Stimulated activated CD8-positive, alpha-beta memory T cell treated with anti-CD3 and anti-CD28 coated beads, Interleukin-2, amount 100 ng/mL, for 1 hour (primary cell): ENCODE measurements at places on chromosomes 12 and 14.

DNA sequence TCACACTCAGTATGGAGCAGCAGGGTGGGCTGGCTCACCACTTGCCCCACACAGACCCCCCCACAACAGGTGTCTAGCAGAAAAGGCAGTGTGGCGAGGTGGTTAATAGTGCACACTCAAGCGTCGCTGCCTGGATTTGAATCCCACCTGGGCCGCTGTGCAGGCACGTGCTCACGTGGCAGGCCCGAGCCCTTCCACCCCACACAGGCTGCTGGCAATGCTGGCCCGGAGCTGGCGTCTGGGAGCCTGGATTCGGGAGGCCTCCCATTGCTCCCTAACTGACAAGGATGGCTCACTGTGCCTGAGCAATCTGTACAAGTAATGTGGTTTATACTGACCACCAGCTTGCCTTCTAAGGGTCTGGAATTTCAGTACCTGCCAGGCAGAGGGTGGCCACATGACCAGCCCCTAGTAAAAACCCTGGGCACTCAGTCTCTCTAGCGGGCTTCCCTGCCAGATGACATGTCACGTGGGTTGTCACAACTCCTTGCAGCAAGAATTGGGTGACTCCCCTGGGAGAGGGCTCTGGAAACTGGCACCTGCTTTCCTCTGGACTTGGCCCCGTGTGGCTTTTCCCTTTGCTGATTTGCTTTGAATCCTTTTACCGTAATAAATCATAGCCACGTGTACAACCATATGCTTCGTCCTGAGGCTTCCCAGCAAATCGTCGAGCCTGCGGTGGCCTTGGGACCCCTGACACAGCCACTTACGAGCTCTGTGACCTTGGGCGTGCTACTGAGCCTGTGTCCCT is 72.8 kb downstream of the SCARB1 start:
- DNase-seq: no peak

- DNase-seq: no peak
Observed at GRCh38 chr14:104939666-104940410, 15.2 kb downstream of the PLD4 start.

DNA sequence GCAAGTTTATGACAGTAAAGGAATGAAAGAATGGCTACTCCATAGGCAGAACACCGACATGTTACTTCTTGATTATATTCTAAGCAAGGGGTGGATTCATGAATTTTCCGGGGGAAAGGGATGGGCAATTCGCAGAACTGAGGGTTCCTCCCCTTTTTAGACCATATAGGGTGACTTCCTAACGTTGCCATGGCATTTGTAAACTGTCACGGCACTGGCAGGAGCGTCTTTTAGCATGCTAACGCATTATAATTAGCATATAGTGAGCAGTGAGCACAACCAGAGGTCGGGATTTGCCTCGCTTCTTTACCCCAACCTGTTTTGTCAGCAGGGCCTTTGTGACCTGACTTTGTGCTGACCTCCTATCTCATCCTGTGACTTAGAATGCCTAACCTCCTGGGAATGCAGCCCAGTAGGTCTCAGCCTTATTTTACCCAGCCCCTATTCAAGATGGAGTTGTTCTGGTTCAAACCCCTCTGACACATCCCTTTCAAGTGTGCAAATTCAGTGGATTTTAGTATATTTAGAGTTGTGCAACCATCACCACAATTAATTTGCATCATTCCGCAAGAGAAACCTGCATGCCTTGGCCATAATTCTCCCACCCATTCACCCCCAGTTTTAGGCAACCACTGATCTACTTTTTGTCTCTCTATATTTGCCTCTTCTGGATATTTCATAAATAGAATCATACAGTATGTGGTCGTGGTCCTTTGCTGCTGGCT is 27.4 kb downstream of the PALS1 start:
- no peak for DNase-seq

DNA sequence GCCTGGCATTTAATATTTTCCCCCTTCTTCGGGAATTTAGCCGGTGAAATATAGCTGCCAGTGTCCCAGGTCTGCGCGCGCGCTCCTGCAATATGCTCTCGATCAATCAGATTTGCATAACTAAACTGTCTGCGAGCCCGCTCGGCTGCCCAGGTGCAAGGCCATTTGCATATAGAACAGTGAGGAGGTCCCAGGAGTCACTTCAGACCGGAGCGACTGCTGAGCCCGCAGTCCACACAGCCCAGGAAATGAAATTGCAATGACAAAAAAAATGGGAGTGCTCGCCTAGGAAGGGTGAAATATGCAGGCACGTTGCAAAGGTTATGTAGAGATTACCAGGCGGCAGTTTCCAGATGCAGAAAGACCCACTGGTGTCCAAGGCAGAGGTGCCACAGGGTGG is 228.5 kb downstream of the VRK1 start:
- no peak for DNase-seq

- DNase-seq: no peak
Observed at GRCh38 chr12:10409392-10409791, at the start of gene KLRC4. TSS of gene KLRC4 (minus strand) at chr12:10409757. CDS start at chr12:10409575, 182 bp downstream.

DNA sequence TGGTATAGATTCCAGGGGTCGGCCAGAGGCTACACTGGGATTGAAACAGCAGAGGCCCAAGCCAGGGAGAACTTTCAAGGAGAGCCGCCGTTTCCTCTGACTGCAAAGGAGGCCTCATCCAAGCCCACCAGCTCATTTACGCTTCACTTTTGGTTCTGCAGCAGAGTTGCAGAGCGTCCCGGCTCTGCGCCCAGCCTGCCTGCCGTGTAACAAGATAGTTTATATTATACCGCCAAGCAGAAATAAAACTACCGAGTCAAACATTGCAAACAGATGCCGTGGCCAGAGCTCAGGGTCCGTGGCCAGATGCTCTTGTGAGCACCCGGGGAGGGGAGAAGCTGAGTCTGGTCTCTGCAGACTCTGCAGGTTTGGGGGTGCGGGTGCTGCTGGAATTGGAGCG is 60.7 kb upstream of the TBX3 start:
- no peak for DNase-seq
